Stimulated activated CD4-positive, alpha-beta T cell treated with anti-CD3 and anti-CD28 coated beads, Interleukin-1b, Interleukin-23, amount 100 ng/mL, for 48 hours (primary cell): ENCODE measurements at places on chromosomes 6 and 20.

DNA sequence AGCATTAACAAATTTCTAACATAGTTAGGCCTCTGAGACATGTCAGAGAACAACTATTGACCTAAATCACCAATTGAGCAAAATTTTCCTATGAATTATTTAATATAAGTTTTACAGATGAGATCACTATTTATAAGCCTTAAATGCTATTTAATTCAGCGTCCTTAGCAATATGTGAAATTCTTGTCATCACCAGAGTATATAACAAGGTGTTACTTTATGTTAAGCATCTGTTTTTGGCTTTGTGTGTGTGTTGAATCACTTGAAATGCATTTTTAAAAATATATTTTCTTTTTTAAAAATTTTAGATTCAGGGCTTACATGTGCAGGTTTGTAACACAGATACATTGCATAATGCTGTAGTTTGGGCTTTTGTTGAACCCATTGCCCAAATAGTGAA, 794.1 kb downstream of the EYS start:
- DNase-seq = no peak

GRCh38 chr20:50108556-50109235, 4.3 kb downstream of the UBE2V1 start:
- DNase-seq = no peak

DNA sequence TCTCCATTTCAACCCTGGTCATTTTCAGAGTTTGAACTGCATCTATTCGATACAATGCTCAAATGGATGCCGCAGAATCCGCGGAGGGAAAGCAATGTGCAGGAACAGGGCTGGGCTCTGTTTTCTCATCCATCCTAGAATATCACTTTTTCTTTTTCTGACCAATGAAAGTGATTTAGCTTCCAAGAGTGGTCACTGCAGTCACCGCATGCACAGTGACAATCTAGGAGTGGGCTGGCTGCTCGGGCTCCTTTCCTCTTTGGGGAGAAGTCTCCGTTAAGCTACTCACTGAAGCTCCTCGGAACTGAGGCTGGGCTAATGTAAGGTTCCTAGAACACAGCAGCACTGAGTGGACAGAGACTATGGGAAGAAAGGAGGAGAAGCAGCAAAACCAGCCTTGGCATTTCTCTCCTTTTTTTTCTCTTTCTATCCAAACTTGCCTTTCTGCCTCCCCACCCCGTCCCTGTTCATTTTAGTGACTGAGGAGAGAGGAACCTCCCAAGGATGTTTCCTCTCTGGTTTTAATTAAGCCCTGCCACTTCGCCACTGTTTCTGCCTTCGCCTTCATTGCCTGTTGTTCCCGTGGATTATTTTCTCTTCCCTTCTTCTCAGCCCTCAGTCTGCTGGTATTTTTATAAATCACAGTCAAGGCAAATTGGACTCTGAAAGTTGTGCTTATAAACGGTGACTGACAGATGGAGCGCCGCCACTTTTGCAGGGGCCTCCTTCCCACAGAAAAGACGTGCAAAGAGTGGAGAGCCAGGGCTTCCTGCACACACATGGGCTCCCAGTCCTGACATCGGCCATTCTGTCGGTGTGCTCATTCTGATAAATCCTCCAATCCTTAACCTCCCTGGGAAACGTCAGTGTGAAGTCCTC, 41.1 kb downstream of the RAMACL start:
- no peak for DNase-seq

- DNase-seq = no peak
These were observed 133.2 kb upstream of the HDGFL1 start for GRCh38 chr6:22436134-22436533.

- no peak for DNase-seq
These were observed 4.1 kb downstream of the TRPC4AP start for GRCh38 chr20:35088231-35089145.

GRCh38 chr6:115370202-115370601, 690.5 kb downstream of the FRK start:
- DNase-seq = no peak

DNA sequence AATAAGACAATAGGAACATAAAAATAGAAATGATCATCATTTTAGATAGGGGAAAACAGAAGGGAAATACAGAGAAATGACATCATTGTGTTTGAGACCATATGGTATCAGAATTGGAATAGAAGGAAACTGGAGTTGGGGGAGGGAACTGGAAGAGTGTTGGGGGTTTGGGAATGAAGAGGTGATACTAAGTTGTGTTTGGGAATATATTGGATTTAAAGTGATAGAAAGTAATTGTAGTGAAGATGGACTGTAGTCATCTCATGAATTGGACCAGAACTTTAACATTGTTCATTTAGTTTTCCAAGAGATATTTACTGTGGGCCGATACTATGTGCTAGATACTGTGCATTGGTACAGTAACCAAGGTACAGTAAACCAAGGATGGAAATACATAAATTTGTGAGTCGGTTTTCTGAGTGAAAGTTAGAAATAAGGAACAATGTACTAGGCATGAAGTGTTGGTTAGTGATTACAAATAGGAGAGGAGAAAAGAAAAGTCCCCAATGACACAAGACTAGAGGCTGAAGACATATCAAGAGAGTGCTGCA, 32.3 kb downstream of the KCNQ5 start:
- DNase-seq = no peak

- no peak for DNase-seq
These were observed 24.8 kb upstream of the IGF2R start for GRCh38 chr6:159943968-159944598.

DNA sequence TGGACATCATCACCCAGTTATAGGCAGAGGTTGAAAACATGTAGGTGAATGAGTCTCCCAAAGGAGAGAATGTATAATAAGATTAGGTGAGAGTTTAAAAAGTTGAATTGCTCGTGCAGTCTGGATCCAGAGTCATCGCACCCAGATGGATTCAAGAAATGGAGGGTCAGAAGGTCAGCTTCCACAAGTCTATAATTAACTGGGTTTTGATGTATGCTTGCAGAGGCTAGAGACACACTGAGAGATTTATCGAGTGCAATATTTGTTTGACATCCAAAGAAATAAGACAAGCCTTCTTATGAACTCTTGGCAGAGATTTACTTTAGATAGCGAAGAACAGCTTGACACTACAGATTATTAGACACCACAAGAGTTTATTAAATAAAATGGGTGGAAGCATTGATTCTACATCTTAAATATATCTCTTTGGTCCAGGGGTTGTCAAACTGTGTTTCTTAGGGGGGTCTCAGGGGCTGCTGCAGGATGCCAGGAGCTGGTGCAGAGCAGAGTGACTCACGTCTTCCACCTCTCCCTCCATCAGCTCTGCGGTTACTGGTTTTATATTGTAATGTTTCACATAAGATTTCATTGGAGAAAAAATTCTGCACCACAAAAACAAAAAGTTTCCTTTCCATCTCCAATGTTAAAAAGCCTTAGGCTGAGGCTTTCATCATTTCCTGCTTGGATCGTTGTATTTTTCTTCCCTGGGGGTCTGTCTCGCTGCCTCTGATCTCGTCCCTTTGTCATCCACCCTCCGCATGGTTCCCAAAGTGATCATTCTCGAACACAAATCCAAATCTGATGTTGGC, 176.2 kb upstream of the AHI1 start:
- DNase-seq = peak; percentile 13

- no peak for DNase-seq
These were observed 5.3 kb downstream of the ARFGEF2 start for GRCh38 chr20:48926821-48927220.

- no peak for DNase-seq
These were observed 11.2 kb upstream of the GPSM3 start for GRCh38 chr6:32203426-32204267.

- no peak for DNase-seq
These were observed 24.8 kb upstream of the CCND3 start for GRCh38 chr6:41966214-41966920.

GRCh38 chr6:4134841-4135664, at the start of gene ECI2:
Gene ECI2, minus strand, starts transcription at chr6:4135575. Its CDS starts 15 bp downstream, at chr6:4135560.
- peak; percentile 53 for DNase-seq

DNA sequence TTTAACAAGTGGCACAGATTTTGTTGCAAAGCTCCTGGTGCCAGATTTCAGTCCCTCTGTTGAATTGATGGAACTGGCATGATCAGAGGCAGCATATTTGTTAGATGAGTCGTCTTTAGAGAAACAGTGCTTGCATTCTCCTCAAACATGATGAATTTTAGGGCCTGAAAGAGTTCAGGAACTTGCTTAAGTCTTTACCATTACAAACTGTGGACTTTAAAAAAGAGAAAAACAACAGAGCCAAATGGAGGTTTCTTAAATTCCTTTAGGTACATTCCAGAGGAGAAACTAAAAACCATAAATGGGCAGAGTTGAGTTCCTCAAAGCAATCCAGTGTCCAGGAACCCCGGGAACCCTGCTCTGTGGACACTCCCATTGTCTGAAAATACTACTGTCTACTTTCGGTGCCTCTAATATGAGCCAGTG, 2.5 kb downstream of the GTF2H5 start:
- DNase-seq = no peak

GRCh38 chr6:151029970-151030369, 164.5 kb downstream of the MTHFD1L start:
- no peak for DNase-seq

DNA sequence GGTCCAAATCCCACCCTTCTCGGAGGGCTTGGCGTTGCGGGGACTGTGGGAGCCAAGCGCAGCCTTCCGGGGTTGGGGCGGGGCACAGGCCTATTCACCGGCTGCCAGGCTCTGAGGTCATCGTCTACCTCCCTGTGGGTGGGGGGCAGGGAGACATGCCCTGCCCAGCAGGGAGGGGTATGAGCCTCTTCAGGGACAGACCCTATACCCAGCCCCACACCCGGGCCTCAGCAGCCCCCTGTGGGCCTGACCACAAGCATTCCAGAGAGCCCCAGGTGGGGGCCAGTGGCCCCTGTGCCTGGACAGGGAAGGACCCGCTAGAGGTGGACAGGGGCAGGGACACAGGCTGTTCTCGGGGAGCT, 11.6 kb downstream of the LAMA5 start:
- no peak for DNase-seq

DNA sequence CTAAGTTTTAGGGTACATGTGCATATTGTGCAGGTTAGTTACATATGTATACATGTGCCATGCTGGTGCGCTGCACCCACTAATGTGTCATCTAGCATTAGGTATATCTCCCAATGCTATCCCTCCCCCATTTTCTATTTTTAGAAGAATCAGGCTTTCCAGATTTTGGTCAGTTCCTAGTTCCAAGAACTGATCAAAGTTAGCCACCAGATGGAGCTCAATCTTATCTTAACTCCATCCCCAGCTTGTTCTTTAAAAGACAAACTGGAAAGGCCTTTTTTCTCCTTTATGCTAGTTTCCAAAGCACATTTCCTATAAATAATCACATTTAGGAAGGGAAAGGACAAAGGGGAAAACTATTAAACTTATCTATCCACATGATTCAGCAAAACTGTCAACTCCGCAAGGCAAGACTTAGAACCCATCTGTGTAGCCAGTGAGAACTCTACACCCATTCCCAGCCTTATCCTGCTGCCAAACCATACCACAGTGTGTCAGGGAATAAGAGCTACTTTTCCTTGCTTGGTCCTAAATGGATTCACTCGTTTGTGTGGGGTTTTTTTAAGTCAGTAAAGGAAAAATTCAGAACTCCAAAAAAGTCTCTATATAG, 22.8 kb upstream of the KHDC1 start:
- no peak for DNase-seq

GRCh38 chr20:57535297-57535696, 10.4 kb upstream of the CTCFL start:
- no peak for DNase-seq

DNA sequence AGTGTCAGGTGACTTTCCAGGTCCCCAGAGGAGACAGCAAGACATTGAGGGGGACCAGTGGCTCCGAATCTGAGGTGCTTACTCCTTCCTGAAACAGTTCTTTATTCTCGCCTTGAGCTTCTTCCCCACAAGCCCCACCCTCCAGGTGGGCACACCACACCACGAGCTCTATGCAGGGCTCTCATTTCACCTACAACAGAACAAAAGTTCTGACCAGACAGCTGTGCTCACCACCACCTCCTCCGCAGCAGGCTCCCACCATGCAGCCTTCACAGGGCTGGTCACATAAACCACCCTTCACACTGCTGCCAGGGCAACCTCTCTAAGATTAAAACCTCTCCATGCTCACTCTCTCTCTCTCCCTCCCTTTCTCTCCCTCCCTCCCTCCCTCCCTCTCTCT, 384.5 kb upstream of the ARID1B start:
- no peak for DNase-seq

- no peak for DNase-seq
These were observed 32.9 kb downstream of the PKIG start for GRCh38 chr20:44615169-44615791.

GRCh38 chr20:25279403-25279802, 31.5 kb downstream of the PYGB start:
- no peak for DNase-seq

- no peak for DNase-seq
These were observed 382.5 kb downstream of the EPHA7 start for GRCh38 chr6:93036835-93037234.

GRCh38 chr6:101393251-101393828, at the start of gene GRIK2:
Gene GRIK2, plus strand, starts transcription at chr6:101393708.
- peak; percentile 20 for DNase-seq

DNA sequence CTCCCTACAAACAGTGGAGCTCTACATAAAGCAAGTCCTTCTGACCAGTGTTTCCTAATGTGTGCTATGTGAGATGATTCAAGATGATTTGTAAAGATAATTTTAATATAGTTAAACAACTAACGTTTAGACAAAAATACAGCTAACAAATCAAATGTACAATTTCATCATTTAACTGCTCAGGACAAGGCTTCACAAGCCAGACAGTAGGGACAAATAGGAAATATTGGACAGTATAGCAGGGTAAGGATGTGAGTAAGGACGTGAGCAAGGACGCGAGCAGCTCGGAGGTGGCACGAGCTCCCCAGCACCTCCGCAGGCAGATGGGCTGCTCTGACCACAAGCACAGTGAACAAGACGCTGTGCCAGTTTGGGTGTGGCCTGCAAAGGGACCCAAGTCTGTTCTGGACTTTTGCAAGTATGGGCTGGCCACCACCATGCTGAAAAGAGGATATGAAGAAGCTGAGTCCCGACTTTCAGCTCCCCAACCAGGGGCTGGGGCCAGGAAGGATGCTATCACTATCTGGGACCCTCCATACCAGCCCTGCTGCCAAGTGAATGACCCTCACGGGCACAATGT, 14.5 kb downstream of the DIDO1 start:
- no peak for DNase-seq

- DNase-seq = no peak
These were observed 31.3 kb upstream of the MYLIP start for GRCh38 chr6:16097382-16098171.

- DNase-seq = peak; percentile 34
These were observed 312.0 kb downstream of the ZFAND3 start for GRCh38 chr6:38131527-38131965.
